Natural killer cell (primary cell): ENCODE measurements at places on chromosomes 1 and 21. TPM values are rescaled to one million over a fixed set of nuclear protein-coding genes. Genes with fewer than 3 reads are reported as not detected.

The NPPB gene
- not detected for total RNA-seq

GRCh38 chr1:244326757-244327156 lies 125.0 kb downstream of the ADSS2 start:
- no peak for DNase-seq

- no peak for DNase-seq
Measured at GRCh38 chr1:40423264-40423642, 27.0 kb upstream of the ZFP69B start.

GRCh38 chr1:28066393-28067154 lies 21.8 kb downstream of the EYA3 start:
- no peak for DNase-seq

DNA sequence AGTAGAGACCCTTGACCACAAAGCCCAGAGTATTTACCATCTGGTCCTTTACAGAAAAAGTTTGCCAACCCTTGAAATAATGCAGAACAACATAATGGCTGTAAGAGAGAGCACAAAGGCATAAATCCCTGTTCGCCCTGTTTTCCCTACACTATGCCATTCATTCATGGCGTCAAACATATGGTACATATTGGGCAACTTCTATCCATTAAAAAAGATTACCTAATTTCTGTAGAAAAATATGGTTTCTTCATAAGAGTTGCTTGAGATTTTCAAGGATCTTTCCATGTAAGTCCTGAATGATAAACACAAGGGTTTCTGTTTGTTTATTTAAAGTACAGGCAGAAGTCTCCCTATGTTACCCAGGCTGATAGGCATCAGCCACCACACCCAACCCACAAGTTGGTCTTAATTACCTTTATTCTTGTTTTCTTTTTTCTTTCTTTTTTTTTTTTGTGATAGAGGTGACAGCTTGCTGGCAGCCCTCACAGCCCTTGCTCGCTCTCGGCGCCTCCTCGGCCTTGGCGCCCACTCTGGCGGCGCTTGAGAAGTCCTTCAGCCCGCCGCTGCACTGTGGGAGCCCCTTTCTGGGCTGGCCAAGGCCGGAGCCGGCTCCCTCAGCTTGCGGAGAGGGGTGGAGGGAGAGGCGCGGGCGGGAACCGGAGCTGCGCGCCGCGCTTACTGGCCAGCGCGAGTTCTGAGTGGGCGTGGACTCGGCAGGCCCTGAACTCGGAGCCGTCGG lies 68.3 kb upstream of the NR5A2 start:
- no peak for DNase-seq
